Kidney glomerular epithelial cell (primary cell): ENCODE measurements at places on chromosomes 4 and X.

GRCh38 chr4:95959182-95959581 is 119.3 kb downstream of the PDHA2 start:
- DNase-seq: no peak

GRCh38 chr4:146927695-146928094 is 18.0 kb downstream of the TTC29 start:
- DNase-seq: no peak

DNA sequence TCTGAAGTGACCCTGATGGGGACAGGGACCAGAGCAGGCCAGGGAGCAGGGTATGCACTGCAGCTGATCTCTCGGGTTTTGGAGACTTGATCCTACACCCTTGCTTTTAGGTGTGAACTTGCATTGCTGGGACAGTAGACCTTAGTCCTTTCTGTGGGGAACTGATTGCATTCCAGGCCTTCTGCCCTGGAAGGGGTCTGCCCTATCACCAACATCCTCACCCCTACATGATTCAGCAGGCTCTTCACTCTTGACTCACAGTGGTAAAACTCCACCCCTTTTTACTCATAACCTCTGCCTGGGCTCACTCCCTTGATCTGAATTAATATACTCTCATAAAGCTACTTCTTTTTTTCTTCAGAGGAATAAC is 6.6 kb upstream of the DDX60L start:
- DNase-seq: peak; percentile 77

DNA sequence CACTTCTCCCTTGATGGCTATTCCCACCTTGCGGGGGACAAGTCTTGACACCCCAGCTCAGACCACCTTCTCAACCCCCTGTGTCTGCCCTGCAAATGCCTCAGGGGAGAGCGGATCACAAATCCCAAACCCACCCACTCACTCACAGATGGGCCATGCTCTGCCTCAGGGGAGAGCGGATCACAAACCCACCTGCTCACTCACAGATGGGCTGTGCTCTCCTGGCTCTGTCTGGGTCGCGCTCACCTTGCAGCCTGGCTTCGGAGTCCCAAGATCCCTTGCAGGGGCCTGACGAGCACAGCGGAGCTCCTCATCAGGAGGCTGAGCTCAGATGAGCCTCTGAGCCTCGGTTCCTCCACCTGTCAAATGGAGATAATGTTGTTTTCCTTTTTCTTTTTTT is 38.6 kb downstream of the HTRA3 start:
- DNase-seq: no peak

- no peak for DNase-seq
Observed at GRCh38 chr4:190121759-190122158, 51.8 kb upstream of the DUX4 start.

GRCh38 chr4:69038582-69038981 is 57.7 kb upstream of the UGT2B7 start:
- DNase-seq: no peak

GRCh38 chr4:79338148-79338547 is 12.3 kb upstream of the NAA11 start:
- DNase-seq: no peak

GRCh38 chr4:2560167-2560566 is 23.7 kb downstream of the FAM193A start:
- no peak for DNase-seq

GRCh38 chr4:27084685-27085361 is 224.2 kb downstream of the STIM2 start:
- DNase-seq: no peak

DNA sequence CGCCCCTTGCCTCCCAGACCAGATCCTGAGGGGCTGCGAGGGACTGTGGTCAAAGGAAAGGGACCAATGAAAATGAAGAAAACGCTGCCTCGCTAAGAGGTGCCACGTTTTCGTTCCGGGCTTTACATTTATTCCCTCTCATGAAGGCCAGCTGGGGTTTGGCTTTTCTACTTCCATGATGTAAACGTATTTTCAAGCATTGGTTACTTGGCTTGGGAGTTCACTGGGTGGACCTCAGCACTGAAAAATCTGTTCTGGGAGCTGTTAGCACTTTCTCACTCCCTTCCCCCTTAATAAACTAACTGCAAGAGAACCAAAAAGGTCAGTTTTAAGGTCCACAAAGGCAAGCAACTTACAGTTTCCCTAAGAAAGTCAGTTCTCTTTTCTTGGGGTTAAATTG is 40.6 kb upstream of the ADGRG2 start:
- DNase-seq: no peak

DNA sequence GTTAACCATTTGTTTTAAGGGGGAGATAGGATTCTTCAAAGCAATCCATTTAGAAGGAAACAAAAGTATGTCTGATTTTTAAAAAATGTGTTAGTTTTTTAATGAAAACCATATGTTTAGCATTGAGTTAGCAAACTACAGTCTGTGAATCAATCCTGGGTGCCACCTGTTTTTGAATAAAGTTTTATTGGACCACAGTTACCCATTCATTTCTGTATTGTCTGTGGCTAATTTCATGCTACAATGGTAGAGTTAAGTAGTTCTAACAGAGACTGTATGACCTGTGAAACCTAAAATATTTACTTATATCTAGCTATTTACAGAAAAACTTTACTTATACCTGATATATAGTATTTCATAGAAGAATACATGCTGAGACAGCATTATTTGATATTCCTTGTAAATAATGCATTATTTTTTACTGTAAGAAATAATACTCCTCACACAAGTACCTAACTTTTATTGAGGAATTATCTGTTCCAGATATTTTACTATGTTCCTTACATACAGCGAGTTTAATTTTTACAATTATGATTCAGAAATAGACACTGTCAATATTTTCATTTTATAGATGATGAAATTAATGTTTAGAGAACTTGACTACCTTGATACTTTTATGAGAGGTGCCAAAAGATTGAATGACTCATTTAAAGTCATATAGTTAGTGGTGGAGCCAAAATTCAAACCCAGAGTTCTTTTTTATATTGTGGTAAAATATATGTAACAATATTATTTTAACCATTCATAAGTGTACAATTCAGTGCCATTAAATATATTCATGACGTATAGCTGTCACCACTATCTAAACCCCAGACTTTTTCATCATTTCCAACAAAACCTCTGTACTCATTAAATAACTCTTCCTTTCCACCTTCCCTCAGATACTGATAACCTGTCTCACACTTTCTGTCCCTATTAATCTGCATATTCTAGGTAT is 122.0 kb downstream of the GLUD2 start:
- no peak for DNase-seq

DNA sequence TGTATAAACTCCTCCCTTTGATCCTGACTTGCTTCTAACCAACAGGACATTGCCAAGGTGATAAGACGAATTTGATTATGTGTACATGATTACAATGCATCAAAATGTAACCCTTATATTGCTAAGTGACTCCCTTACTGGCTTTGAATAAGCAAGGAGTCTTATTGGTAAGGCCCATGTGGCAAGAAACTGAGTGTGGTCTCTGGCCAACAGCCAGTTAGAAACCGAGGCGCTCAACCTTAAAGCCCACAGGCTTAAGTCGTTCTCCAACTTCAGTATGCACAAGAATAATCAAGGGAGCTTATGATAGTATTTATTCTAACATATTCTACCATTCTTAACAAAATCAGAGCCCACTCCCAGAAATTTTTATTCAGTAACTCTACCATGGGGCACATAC is 374.2 kb upstream of the F9 start:
- no peak for DNase-seq

GRCh38 chrX:24876530-24877287 is 139.1 kb downstream of the ARX start:
- no peak for DNase-seq

DNA sequence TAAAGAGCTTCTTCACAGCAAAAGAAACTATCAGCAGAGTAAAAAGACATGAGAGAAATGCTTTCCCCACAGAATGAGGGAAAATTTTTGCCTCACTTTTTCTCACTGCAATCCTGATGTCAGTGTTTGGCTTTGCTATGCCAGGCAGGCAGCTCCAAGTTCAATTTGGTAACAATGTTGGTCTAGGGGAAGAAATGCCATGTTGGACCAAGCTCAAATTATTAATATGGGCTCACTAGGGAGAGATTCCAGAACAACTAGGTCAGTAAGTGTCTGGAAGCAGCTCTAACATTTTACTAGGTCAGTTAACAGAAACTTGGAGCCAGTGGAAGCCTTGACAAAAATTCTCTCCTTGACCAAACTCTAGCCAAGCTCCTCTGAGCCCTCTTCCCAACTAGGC is 95.4 kb downstream of the NAF1 start:
- DNase-seq: no peak

DNA sequence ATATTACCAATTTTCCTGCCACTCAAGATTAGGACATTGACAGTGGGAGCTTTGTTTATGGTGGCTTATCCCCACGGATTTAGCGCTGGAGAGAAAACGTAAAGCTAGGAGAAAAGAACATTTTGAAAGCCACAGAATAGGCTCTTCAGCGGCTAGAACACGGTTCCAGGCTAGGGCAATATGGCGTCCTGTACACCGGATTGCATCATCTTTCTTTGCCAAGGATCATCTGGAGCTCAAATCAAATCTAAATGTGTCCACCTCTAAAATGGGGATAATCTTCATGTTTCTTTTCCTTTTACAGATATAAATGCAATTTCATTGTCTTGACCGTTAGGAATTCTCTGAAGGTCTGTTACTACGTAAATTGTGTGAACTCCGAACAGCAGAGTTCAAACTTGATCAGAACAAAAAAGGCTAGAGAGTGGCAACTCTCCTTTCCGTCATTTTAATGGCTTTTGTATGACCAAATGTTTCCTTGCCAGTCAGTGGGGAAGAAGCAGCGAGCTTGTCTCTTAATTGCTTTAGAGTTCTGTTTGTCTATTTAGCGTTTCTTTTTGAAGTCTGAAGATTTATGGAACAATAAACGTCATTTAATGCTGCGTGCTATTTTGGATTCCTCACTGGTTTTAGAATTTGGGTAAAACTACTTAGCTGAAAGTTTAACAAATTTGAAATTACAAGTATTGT is 2.6 kb upstream of the WWC2 start:
- DNase-seq: no peak

DNA sequence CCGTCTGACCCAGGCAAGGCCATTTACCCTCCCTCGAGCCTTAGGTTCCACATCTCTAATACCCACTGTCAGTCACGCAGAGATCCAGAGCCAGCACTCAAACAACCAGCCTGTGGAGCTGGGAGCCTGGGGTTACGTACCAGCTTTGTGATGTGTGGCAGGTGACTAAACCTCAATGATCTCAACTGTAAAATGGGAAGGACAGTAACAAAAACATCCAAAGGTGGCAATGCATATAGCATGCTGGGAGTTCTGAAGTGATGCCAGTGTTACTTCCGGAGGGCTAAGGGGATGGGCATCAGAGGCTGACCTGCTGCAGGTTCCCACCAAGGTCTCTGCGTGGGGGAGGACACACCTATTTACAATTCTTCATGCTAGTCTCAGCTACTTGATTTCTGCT is 6.0 kb downstream of the GRPEL1 start:
- DNase-seq: no peak

DNA sequence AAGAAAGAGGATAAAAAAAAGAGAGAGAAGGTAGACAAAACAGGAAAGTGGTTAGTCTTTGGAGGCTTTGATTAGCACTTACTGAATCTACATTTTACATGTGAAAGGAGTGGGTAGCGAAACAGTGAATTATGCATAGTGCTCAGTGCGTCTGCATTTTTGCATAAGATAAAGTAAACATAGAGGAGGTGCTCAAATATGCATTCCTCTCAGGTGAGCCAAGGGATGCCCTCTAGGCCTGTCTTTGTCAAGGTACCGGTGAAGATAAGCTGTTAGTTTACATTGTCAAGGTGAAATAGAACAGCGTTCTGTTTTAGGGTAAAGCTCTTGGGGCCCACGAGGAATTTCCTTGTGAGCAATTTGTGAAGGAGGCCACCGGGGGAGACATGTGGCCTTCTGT is 260.6 kb downstream of the TRIML1 start:
- DNase-seq: no peak

DNA sequence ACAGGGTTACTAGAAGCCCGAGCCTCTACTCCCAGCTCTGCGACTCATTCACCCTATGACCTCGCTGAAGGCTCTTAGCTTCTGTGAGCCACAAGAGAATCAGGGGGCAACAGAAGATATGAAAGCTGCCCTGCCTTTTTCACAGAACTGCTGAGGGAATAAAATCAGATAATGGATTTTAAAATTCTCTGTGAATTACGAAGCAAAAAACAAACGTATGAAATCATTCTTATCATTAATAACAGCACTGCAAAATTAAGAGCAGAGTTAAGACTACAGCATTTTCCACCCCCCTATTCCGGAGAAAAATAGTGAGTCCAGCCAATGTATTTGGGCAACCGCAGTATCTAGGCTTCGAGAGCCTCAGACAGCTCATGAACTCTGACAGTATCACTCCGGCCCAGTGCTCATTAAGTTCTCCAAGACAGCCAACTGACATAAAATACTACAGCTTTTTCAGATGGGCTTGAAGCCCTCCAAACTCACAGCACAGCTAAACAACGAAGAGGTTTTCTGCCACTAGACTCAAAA is 33.4 kb downstream of the AFAP1 start:
- DNase-seq: no peak

GRCh38 chr4:8009710-8010511 is 70.2 kb upstream of the AFAP1 start:
- no peak for DNase-seq

DNA sequence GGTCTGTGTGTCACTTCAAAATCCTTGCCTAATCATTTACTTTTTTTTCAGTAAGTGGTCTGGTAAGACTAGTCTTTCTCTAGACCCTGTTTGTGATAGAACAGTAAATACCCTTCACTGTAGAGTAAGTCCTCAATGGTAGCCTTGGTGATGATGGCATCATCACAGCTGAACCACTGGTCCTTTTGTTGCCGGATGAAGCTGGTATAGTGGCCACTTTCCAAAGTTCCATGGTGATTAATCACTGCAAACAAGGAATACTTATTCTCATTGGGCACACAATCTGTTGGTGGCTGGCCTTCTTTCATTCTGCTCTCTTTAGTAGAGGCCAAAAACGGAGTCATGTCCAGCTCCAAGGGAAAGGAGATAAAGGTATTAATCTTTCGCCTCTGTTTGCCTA is 2.9 kb downstream of the USP51 start:
- no peak for DNase-seq

DNA sequence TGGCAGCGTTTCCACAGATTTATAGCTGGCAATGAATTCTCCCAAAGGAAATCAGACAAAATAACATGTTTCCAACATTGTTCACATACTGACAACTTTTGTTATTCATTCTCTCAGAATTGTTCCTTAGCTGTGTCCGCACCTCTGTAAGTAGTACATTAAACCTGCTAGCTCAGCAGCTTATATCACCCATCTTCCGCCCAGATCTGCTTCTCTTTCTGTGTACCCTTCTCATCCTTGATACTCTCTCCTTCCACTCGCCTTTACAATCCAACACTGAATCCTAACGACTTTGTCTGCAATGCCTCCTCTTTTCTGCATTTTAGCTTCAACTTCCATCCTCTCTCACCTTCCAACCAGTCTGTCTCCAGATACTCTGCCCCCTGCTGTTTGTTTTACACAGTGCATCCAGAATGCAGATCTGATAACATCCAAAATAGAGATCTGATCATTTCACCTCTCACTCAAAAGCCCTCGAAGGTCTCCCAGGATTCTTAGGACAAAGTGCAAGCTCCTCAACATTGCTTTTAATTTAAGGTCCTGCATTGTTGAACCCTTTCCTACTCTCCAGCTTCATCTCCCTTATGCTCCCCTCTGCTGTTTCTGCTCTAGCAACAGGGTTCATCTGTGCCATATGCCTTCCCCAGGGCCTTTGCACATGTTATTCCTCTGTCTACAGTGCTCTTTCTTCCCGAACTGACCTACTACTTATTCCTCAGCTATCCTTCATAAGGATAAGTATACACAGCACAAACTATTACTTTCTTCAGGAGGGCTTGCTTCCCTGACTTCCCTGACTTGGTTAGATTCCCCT is 67.3 kb upstream of the VBP1 start:
- DNase-seq: no peak
